CD4-positive, alpha-beta T cell treated with Interleukin-12 subunit alpha and Interleukin-12 subunit beta, for 1 hour (primary cell): ENCODE measurements at places on chromosomes 13 and 19.

- DNase-seq, result no peak
Measured at GRCh38 chr19:51136851-51137551, 5.1 kb upstream of the SIGLEC7 start.

- DNase-seq, result no peak
Measured at GRCh38 chr13:99066219-99066618, 88.4 kb upstream of the DOCK9 start.

DNA sequence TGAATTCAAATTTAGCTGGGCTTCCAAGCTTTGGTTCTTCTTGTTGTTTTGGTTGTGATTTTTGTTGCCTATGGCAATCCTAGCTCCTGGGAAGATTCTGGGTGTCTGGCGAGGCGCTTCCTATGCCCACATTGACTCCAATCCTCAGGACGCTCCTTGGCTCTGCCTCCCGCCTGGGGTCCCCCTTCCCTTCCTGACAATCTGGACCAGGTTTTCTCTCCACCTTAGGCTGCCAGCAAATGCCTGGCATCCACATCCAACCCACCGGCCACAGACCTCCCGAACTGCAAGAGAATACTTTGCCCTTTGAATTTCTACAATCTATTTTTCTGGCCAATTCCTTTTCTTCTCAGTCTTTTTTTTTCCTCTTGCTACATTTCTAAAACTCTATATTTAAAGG lies 186.9 kb upstream of the UBL3 start:
- DNase-seq, result no peak

DNA sequence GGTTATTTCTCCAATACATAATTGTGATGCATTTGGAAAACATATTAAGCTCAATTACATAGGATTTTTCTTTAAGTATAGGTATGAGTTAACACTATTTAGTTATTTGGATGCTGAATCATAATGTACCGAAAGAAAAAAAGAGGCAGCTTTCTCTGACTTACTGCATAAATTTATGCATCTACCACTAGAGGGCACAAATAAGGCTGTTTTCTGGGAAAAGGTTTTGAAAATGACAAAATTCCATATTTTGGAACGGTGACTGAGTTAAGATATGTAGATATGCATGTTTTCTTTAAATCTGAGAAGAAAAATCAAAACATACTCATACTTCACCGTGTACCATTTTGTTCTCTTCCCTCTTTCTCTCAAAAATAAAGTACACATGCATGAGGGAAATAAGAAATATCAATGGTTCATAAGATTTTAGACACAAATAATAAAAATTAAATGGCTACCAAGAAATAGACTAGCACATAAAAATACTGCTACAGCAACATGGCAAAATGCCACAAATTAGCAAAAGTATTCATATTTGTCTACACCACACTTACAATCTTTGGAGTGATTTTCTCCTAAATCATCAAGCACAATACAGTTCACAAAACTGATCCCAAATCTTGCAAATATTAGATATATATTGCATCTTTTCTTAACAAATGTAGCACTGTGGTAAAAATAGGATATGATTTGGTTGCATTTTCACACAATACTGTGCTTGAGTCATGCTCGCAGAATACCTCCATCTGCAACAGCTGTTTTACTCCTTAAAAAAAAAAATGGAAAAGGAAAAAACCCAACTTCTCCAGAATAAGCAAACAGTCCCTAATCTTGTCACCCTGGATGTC lies 260.0 kb downstream of the FGF14 start:
- DNase-seq, result no peak

- no peak for DNase-seq
Measured at GRCh38 chr19:41411968-41412265, 14.3 kb downstream of the BCKDHA start.

DNA sequence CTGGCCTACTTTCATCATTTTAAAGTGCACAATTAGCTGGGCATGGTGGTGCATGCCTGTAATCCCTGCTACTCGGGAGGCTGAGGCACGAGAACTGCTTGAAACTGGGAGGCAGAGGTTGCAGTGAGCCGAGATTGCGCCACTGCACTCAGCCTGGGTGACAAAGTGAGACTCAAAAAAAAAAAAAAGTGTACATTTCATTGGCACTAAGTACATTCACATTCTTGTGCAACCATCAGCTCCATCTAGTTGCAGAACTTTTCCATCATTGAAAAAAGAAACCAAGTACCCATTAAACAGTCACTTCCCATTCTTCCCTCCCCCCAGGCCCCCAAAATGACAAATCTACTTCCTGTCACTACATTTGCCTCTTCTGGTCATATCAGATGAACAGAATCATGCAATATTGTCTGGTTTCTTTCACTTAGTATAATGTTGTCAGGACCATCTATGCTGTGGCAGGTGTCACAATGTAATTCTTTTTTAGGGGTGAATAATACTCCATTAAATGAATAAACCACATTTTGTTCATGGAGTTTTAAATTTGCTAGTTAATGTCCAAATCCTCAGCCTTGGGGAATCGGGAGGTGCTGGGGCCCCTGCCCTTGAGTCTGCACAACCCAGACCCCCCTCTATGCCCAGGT lies 7.4 kb upstream of the SIGLEC11 start:
- DNase-seq, result no peak

- no peak for DNase-seq
Measured at GRCh38 chr13:90918536-90918935, 429.0 kb upstream of the MIR17HG start.

GRCh38 chr13:105587786-105588185 lies 947.7 kb downstream of the EFNB2 start:
- no peak for DNase-seq

DNA sequence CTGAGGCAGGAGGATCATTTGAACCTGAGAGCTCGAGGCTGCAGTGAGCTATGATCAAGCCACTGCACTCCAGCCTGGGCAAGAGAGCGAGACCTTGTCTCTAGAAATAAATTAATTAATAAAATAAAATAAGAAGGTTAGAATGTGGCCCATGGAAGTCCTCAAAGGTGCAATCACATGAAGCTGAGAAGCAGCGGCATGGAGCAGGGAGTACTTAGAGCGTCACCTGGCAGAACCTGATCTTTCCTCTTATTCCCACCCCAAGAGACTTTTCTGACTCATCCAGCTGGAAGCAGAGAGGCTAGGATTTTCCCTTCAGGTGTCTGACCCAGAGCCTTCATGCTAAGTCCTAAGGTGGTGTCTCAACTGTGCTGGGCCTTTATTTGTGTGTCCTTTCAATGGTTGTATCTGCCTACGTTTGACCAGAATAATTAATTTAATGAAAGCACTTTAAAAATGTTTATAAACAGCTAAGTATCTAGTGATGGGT lies 8.9 kb upstream of the MRPS31 start:
- no peak for DNase-seq

DNA sequence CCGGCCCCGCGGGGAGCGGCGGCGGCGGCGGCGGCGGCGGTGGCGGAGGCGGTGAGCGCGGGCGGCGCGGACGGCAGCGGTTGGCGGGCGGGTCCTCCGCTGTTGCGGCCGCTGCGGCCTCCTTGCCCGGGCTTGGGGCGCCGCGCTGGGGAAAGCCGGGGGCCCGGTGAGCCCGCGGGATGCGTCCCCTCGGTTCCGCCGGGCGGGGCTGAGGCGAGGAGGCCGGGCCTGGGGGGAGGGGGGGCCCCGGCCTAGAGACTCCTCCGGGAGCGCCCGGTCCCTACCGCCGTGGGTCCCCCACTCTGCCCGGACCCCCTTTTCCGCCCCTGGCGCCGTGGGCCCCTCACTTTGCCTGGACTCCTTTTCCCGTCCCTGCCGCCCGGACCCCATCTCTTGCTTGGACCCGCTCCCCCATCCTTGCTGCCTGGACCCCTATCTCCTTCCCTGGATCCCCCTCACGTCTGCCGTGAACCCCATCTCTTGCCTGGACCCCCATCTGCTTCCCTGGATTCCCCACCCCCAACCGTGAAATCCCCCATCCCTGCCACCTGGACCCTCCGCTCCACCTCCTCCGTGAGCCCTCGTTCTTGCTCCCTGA lies 28.6 kb upstream of the NDUFS7 start:
- no peak for DNase-seq

DNA sequence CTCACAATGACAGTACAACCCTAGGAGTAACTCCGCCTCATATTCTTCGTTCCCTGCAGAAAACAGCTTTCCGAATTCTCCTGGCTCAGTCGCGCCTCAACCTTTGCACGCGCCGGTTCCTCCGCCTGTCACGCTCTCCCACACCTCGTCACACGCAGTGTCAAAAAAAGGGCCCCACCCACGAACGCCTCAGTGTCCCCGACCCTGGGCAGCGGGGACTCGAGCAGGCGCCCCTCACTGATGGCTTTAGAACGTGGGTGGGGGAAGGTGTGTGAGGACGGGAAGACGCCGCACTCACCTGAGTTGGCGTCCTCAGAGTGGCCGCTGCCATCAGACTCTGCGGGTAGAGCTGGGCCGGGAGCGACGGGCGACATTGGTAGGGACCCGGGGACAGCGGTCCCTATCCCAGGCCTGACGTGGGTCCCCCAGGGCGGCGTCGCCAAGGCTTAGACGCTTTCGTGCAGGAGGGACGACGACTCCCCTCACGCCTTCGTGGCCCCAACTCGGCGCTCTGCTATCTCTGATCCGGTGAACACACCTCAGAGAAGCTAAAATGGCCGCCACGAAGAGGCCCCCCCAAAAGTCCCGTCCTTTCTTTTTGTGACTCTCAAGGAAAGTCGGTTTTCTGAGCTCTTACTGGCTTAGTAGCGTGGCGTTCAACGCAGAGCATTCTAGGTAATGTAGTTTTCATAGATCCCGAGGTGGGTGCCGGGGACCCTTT lies at the start of gene ZNF154:
TSS of gene ZNF154 (minus strand) at position 564 of the 721 bp plus-strand sequence. CDS start at position 331, 233 bp downstream.
- peak; percentile 78 for DNase-seq

DNA sequence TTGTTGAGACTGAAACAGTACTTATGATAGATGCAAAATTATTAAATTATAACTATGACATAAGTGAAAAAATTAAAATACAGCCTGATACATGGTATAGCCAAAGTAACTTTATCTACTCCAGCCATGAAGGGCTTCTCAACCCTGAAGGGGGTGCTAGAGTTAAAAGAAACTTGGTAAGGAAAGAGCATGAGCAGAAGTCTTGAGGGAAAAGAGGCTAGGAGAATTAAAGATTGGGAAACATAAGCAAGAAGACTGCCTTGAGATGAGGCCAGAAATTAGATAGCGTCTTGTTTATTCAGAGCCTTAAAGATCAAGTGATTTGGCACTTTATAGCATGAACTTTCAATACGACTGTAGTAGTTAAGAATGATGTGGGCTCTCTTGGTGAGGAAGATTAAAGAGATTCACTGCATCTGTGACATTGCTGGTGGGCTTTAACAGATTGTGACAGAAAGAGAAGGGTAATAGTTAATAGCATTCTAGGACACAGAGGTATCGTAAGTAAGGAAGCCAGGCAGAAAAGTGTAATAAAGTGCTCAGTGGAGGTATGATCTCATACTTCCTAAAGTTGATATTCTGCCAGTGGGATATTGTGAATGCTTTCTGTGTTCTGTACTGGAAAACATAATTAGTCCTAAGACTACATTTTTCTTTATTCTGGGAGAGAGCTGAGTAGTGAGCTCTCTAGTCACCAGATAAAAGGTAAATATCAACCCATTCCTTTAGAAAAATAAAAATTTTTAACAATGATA lies 385.4 kb upstream of the PRR20A start:
- DNase-seq, result no peak

GRCh38 chr19:9323557-9323918 lies 441 bp upstream of the ZNF559 start:
- peak; percentile 76 for DNase-seq

DNA sequence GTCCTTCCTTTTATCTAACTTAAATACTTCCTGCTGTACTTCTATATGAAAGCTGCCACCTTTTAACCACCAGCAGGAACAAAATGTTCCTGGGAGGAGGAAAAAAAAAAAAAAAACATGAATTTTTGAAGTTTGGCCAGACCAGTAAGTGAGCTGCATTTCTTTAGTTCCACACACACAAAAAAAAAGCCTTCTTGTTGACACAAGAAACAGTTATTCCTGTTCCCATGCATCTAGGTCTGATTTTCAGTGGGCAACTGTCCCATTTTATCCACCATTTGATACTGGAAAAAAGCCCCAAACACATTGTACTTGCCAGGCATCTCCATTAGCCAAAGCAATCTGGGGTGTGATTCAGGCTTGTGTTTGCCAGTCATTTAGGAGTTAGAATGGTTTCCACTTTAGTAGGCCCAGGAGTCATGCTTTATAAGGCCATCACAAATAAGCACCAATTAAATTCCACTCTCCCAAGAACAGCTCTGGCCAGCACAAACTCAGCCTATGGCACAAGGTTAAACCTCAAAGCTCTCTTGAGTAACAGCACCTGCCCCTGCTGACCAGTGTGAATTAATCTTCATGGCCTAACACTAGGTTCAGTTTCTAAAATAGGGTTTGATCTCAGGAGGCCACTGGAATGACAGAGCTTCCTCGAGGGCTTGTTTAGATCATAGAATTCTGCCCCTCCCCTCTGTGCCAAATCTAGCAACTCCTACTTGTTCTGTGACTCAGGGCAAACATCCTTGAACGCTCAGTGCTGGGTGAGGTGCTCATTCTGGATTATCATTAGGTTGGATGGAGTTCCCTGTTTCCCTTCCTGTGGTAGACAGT lies 67.1 kb downstream of the NUFIP1 start:
- DNase-seq, result no peak

- no peak for DNase-seq
Measured at GRCh38 chr13:24699541-24699940, 19.3 kb downstream of the ATP12A start.

DNA sequence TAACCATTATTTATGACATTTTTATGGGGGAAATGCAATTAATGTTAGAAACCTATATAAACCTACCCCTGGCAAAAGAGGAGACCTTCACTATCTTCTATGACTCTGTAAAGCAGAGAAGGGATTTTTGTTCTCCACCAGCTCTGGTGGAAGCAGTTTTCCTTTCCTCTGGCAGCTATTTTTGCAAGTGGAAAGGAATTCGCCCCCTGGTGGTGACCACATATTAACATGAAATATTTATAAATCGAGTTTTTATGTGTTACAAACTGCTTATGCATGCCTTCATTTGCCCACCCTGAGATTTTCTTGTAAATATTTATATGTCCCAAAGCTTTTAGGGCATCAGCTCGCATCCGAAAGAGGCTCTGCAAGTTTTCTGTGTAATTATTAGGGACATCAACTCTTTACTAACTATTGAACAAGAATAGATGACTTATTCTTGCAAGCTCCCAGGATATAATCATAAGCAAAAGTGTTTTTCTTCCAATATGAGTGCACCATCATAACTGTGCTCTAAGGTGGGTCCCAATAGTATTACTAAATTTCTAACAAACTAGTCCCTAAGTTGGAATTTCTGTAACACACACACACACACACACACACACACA lies 62.4 kb downstream of the SERTM1 start:
- peak; percentile 8 for DNase-seq

GRCh38 chr19:19185853-19186740 lies 5.9 kb downstream of the BORCS8 start:
- DNase-seq, result peak; percentile 73

DNA sequence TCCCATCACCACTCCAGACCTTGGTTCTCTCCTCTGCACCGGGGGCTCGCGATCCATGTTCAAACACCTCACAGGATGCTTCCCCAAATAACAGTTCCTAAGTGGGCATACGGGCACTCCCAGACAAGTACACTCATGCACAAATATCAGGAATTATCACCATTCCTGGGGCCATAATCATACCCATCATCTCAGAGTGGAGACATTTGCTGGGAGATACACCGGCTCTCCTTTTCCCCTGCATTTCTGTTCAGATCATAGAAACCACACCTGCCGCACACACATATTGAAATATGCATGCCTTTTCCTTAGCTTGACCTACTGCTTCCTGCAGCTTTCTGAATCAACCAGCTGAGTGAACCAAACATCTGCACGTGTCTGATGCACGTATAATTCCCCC lies 33.9 kb upstream of the MBNL2 start:
- DNase-seq, result no peak
